Skin of body (tissue), 3 donors: ENCODE measurements at places on chromosomes 4 and X. TPM values are rescaled to one million over a fixed set of nuclear protein-coding genes. Genes with fewer than 3 reads are reported as not detected.

DNA sequence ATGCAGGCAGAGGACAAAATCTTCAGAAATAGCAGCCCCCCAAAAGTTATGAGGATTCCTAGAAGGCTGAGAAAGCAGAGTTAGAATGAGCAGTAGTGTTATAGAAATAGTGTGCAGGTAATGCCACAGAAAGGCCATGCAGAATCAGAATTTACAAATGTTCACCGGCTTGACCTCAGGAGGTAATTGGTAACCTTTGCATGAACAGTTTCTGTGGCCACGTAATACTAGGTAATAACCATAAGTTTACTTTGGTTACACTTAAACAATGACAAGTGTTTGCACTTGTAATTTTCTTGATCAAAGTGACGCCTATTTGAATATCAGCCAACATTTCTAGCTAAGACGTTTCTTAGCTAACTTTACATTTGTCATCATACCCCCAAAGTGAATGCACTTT lies 393.6 kb downstream of the GPAT3 start:
- no peak for DNase-seq

The SORCS2 gene
- total RNA-seq = 5.8 TPM

DNA sequence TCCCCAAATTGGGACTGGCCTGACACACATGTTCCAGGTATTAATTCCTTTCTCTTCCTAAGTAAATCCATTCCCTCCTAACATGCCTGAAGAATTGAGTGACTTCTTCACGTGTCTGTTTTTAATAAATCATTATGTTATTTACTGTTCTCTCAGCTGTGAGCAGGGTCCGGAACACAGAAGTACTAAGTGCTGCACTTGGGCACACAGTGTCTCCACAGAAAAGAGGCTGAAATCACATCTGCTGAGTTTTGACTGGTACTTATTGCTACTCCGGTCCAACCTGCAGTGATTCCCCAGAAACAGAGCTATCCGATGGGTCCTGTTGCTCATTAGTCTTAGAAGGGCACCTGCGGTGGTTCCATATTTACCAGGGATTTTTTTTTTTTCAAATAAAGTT lies 202.6 kb downstream of the RBM46 start:
- no peak for DNase-seq

DNA sequence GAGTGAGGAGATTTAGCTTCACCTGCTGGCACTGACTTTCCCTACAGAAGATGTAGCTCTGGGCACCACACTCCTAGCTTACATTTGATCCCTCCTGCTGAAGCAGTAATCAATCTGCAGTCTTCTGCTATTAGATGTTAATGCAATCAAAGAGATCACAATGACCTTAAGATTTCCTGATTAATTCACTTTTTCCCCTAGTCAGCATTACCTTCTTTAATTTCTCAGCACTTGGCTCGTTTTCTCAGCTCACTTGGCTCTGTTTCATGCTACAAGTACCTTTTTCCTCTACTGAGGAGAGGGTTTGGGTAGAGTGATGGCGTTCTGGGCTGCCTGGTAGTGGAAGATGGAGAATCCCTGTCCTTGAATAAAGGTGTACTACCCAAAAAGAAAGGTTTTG lies 113.0 kb upstream of the PAK3 start:
- no peak for DNase-seq
